ENCODE measurements at places on chromosomes 12 and 14.

- no peak for DNase-seq
These were observed 56.1 kb downstream of the KCNJ8 start for GRCh38 chr12:21718403-21718802.

DNA sequence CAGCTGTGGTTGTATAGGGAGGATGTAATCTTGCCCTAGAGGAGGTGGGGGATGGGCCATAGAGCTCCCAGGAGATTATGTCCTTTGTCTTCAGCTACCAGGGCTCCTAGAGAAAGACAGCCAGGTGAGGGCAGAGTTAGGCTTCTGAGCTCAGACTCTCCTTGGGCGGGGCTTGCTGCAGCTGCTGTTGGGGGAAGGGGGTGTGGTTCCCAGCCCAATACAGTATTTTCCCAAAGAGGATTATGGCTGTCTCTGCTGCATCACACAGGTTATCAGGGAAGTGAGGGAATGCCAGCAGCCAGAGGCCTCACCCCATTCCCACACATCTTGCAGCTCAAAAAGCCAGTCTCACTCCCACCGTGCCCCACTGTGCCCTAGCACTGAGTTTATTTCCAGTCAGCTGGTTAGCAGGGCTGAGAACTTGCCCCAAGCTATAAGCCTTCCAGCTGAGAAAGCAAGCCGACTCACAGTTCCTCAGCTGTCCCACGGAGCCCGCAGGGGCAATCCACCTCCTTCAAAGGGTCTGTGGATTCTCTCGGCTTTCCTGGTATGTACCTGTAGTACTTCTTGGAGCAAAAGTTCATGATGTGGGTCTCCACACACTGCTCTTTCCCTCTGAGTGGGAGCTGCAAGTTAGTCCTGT, 217.3 kb upstream of the CPNE8 start:
- DNase-seq, result no peak

- no peak for DNase-seq
These were observed 30.7 kb upstream of the MAP1LC3B2 start for GRCh38 chr12:116528498-116528897.

DNA sequence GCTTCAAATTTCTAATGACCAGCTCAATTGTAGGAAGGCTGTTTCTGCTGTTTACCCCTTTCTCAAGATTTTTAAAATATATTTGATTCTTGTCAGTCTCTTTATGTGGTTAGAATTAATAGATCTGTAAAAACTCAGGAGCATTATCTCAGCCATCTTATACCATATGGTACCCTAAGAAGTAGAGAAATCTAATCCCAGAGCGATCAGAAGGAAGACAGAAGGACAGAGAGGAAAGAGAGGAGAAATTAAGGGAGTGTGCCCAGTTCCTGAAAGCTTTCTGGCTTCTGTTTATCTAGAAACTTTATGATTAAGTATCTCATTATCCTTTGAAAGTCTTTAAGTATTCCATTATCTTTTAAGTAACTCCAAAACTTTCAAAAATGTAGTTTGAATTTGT, 152.1 kb upstream of the NAV3 start:
- DNase-seq, result no peak

GRCh38 chr12:48818831-48819590, 715 bp downstream of the CACNB3 start:
- no peak for DNase-seq

DNA sequence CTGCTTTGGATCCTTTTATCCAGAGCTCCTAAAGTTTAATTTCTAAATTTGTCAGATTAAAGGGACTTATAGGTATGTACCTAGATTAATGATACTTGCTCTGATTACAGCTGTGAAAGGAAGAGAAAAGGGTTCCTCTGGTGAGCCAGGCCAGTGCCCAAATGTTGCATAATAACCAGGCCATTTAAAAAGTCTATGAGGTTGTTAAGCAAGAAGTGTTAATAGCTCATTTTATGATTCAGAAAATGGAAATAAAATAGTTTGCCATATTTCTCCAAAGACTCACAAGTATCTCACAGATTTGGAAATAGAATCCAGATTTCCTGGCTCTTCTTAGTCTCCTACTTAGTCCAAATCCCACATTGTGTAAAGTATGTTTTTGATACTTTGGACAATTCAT, 67.6 kb downstream of the SLC38A6 start:
- no peak for DNase-seq
